GM12892 (cell line): ENCODE measurements at places on chromosomes 7 and 10.

DNA sequence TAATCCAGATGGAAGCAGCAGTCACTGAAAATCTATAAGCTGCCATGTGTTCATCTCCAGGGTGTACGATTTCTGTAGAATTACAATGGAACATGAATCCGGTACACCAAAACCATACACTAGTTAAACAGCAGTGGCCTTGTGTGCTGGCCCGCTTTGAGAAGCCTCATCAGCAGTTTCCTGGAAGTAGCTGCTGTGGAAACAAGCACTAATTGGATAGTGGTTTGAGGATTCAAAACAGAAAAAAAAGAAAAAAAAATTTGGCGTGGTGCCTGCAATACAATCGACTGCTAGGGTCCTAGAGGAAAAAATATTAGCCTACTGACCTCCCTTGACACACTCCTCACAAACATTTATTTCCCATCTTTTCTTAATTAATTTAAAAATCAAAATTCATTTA lies 545.9 kb downstream of the SORCS1 start:
- DNase-seq: no peak

DNA sequence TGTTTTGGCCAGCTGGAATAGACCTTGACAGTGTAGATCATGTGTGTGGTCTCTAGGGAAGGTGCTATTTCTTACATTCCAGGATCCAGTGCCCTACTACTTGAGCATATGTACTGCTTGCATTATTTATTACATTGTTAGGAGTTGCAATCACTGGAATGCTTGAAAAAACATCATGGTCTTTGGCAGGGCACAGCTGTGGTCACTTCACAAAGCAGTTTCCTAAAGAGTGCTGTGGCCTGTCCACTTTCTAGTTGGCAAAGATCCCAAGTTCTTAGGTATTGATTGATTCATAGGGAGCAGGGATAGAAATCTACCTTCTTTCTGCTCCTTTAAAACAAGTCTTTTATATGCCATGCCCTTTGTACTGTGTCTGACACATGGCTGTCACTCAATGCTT lies 4.6 kb downstream of the C7orf25 start:
- no peak for DNase-seq

DNA sequence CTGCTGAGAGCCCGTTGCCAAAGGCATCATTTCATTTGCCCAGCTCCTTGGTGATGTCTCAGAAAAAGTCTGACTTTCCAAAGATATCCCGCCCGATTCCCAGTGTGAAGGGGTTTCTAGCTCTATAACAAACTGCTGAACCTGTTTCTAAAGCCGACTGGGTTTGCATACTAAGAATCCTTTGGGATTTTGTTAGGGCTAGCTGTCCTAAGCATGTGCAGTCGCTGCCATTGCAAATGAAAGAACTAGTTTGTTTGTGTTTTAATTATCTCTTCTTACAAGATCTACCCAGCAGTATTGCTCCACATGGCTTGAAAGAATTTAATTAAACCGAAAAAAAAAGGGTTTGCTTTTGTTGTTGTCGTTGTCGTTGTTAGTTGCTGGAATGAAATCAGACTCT lies 476.6 kb downstream of the GATA3 start:
- no peak for DNase-seq

DNA sequence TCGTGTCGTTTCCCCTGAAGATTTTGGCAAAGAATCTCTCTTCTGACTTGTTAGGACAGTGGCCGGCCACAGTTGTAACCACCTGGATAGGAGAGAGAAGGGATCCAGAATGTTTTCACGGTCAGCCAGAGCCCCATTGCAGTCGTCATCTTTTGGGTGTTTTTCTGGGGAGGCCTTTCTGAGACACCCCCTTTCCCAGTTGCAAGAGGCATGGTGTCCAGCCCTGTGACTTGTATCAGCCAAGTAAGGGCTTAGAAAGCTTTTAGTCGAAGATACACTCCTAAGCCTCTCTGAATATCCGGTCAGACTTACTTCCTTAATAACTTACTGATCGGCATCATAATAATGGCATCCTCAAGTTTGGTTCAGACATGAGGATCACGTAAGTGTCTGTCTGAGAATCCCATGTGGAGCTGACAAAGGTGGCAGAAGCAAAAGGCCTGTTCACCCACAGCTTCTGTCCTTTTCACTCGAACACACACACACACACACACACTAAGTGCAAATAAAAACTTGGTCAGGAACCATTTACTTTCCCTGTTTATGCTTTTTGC lies 435.7 kb upstream of the GALNT17 start:
- no peak for DNase-seq

DNA sequence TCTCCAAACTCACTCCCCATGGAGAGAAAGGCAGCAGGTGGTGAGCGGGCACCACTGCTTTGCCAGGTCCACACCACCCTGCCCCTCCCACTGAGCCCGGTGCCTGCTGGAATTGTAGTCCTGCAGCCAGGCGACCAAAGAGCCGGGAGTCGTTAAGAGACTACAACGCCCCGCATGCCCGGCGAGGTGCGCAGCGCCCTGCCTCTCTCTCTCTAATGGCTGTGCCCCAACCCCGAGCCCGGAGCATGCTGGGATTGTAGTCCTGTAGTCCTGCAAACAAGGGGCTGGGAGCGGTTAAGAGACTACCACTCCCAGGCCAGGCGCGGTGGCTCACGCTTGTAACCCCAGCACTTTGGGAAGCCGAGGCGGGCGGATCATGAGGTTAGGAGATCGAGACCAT lies 8.1 kb upstream of the ZNF727 start:
- DNase-seq: no peak

DNA sequence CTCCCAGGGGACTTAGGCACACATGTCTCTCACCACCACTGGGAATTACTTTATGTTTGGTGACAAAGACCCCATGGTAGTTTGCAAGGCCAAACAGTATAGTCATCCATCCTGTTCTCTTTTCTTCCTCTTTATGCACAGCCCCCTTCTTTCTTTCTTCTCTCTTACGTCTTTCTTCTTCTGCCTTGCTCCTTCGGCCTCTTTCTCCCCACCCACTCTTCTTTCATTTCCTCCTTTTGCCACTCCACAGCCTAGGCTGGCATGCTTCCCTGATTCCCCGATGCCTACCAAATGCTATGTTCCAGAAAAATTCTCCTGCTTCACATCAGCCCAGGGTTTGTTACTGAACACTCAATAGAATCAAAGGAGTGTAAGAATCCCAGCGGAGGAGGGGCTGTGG lies 62.4 kb upstream of the MKLN1 start:
- no peak for DNase-seq

DNA sequence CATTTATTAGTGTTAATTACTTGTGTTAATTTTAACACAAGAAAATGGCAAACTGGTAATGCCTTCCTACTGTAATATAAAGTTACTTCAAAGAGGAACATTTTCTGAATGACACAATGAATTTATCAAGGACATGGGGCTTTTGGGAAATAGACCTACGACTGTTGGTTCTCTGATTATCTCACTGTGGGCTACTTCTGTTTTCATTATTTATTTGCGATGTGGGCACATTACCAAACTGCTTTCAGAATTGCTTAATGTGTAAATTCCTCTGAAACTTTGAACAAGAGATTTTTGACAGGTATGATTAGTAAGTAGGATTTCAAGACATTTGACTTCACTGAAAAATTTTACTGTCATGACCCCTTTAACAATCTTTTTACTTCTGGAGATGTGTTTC lies 535.6 kb downstream of the CNTNAP2 start:
- DNase-seq: no peak

- DNase-seq: no peak
Measured at GRCh38 chr10:124414076-124414475, 4.6 kb downstream of the OAT start.

DNA sequence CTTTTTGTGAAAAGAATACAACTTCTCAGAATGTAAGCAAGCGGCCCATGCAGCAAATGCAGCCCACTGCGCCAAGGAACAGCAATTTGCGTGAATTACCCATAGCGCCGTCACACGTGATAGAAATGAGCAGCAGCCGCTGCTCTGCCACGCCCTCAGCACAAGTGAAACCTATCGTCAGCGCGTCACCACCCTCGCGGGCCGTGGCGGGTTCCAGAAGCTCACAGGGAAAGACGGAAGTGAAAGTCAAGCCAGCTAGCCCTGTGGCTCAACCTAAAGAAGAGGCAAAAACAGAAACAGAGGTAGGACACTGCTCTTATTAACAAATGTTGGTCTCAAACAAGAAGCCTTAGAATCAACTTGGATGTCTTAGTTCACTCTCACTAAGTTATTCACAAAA lies 70.5 kb downstream of the SHH start:
- no peak for DNase-seq

DNA sequence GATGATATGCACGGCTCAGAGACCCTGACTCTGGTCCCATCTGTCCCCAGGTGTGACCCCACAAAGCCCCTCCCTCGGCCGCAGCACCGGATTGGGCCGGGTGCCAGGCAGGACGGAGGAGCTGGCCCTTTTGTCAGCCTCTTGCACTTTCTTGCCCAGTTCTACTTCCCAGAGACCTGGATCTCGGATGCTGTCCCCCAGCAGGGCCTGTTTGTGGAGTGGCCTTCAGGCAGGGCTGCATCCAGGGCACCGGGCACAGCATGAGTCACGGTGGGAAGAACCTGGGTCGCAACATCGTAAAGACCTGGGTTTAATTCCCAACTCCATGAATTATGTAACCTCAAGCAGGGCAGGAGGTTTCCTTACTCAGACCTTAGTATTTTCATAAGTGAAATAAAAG lies 158.4 kb upstream of the SH2B2 start:
- DNase-seq: no peak

- no peak for DNase-seq
Measured at GRCh38 chr7:1584700-1585099, 14.9 kb upstream of the PSMG3 start.

DNA sequence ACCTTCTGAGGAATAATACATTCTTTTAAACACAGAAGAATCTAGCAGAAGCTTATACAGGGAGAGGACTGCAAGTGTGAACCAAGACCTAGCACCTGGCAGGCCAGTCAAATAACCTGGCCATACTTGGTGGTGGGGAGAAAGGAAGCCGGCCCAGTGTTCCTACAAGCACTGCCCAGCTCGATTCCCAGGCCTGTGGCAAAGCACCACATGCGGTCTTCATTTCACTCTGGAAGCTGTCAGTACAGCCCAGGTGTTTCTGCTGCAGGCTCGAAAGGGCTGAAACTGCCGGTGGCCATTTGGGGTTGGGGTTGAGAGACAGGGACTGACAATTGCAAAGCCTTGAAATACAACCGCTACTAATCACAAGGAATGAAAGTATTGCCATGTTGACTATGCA lies 50.8 kb upstream of the EGFR start:
- no peak for DNase-seq

- no peak for DNase-seq
Measured at GRCh38 chr10:75865413-75866299, 434.2 kb downstream of the LRMDA start.

GRCh38 chr10:7153750-7154149 lies 257.1 kb downstream of the SFMBT2 start:
- no peak for DNase-seq
